ENCODE measurements at places on chromosomes 11 and 22.

DNA sequence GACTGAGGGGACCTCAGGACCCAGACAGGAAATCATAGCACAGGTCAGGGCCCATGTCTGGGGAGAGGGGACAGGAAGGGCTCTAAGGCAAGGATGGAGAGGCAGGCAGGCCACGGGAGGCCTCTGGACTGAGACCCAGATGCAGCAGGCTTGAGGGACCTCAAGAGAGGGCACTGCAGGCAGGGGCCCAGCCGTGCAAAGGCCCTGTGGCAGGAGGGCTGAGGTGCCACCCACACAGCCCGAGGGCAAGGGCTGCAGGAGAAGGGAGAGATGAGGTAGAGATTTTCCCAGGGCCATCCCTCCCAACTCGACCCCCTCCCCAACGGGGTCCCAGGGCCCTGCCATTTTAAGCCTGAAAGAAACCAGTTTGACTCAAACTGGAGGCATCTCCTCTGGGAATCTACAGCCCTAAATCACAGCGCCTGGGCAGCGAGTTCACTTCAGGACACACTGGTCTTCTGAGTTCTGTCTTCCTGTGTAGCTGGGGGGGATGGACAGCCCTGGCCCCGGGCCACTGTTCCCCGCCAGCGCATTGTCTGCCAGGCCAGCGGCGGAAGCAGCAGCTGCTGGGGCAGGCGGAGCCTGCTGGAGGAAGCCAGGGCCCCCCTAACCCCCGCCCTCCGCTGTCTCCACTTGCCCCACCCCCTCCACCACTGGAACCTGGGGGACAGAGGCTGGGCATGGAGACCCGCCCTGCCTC, 20.3 kb upstream of the WNT7B start:
- no peaks in the 10 kb centered on the region for H3K27me3 ChIP-seq
- H3K4me3 ChIP-seq = no peak overlapping the region
- no peak overlapping the region for H3K27ac ChIP-seq
- no peaks in the 10 kb centered on the region for H3K36me3 ChIP-seq

- H3K4me1 ChIP-seq = no peaks in the 10 kb centered on the region
- no peaks in the 10 kb centered on the region for H3K27me3 ChIP-seq
- no peak for DNase-seq
- no peak overlapping the region for H3K27ac ChIP-seq
- no peaks in the 10 kb centered on the region for H3K36me3 ChIP-seq
These were observed 17.9 kb upstream of the NUCB2 start for GRCh38 chr11:17258670-17259069.

- peaks cover 11% of the 10 kb centered on the region for H3K4me1 ChIP-seq
- H3K36me3 ChIP-seq = no peaks in the 10 kb centered on the region
- no peak overlapping the region for H3K4me3 ChIP-seq
These were observed 103.1 kb downstream of the MPPED2 start for GRCh38 chr11:30483056-30483455.

DNA sequence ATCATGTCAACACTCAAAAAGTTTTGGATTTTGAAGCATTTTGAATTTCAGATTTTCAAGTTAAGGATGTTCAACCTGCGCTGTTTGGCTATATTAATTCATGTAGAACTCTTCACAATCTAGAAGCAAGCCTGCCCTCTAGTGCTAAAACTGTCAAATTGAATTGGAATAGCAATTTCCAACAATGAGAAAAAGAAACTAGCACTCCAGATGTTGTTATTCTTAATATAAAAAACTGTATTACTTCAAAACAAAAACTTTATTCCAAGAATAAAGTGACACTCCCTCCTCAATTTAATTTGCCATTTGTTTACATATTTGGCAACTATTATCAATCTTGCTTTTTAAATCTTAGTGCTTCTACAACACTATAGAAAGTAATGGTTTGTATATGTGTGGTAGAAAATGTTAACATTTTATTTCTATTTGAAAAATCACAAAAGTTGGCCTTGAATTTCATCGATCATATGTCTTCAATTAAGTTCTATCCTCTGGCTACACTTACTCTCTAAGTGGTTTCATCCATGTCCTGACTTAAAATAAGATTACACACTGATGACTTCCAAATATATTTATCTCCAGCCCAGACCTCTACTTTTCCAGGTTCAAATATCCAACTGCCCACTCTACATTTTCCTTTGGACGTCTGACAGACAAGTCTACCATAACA, 36.6 kb downstream of the DCUN1D5 start:
- no peak overlapping the region for H3K4me3 ChIP-seq
- no peak for DNase-seq
- no peaks in the 10 kb centered on the region for H3K4me1 ChIP-seq
- no peaks in the 10 kb centered on the region for H3K27me3 ChIP-seq

DNA sequence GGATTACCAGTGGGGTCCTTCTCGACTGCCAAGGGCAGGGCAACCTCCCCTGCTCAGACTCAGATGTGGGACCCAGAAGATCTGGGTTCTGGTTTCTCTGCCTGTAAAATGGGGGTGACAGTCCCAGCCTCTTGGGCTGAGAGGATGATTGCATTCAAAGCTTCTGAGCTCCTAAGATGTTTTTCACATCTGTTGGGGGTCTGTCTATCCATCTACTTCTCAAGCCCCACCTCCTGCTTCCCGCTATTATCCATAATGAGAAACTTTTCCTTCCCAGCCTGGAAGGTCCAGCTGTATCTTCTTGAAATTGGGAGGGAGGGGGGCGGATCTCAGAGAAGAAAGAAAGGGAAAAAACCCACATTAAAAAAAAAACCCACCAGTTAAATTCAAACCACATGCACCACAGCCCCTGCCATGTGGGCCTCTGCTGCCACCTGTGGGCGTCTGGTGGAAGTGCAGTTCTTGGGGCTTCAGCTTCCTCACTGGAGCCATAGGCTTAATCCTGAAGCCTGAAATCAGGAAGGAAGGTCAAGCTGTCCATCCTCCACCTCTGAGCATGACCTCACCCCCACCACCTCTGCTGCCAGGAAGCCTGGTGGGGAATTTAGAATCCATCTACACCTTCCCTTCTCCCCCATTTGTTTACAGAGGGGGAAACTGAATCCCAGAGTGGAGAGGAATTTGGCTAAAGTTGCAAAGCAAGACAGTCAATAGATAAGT, 27.3 kb downstream of the ARHGEF17 start:
- no peak overlapping the region for H3K27ac ChIP-seq
- H3K36me3 ChIP-seq = no peaks in the 10 kb centered on the region
- peaks cover 7% of the 10 kb centered on the region for H3K4me1 ChIP-seq
- peaks cover 28% of the 10 kb centered on the region for H3K27me3 ChIP-seq
- H3K4me3 ChIP-seq = no peak overlapping the region

- no peak for DNase-seq
- no peaks in the 10 kb centered on the region for H3K27me3 ChIP-seq
- H3K4me1 ChIP-seq = no peaks in the 10 kb centered on the region
- H3K27ac ChIP-seq = no peak overlapping the region
- no peak overlapping the region for H3K4me3 ChIP-seq
These were observed 35.0 kb upstream of the EHF start for GRCh38 chr11:34585735-34586487.

- no peaks in the 10 kb centered on the region for H3K27me3 ChIP-seq
- H3K27ac ChIP-seq = no peak overlapping the region
- H3K36me3 ChIP-seq = no peaks in the 10 kb centered on the region
- no peak overlapping the region for H3K4me3 ChIP-seq
These were observed 424.4 kb upstream of the CCDC179 start for GRCh38 chr11:23284631-23285030.

- H3K27ac ChIP-seq = no peak overlapping the region
- peaks cover 10% of the 10 kb centered on the region for H3K4me1 ChIP-seq
- no peak for DNase-seq
- no peaks in the 10 kb centered on the region for H3K27me3 ChIP-seq
- no peak overlapping the region for H3K4me3 ChIP-seq
These were observed 142.8 kb downstream of the COMMD9 start for GRCh38 chr11:36146437-36146836.

DNA sequence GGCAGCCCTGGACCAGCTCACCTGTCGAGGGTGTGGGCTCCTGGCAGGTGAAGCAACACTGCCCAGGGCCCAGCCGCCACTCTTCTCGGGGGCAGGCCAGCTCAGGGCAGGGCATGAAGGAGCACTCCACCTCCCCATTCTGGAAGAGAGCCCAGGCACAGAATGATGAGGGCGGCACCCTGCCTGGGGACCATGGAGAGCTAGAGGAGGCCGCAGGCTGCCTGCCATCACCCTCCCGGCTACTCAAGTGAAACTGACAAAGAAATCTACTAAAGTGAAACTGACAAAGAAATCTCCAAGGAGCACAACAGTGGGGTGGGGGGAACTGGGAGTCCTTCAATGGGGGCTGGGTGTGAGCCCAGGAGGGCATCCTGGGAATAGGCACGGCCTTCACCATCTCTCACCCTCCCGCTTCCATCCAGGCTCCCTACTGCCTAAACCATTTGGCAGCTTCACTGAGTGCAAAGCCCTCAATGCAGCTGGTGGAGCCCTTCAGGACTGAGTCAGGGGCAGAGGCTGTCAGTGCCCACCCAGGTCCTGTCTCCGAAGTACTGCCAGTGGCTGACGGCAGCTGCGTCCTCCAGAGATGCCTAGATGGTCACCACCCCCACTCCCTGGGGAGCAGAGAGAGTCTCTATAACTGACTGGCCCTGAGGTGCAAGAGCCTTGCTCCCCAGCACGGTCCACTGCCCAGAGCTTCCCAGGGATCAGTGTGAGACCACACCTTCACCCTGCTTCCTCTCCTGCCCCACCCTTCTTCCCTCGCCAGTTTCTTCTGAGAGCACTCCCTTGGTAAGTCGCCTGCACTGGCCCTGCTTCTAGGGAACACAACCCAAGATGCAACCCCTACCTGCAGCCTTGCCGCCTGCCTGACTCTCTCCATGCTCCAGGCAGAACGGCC, 21.7 kb downstream of the VWCE start:
- H3K27ac ChIP-seq = no peak overlapping the region
- peaks cover 49% of the 10 kb centered on the region for H3K36me3 ChIP-seq
- no peaks in the 10 kb centered on the region for H3K27me3 ChIP-seq
- no peaks in the 10 kb centered on the region for H3K4me1 ChIP-seq

GRCh38 chr11:87300640-87301380, 263.1 kb downstream of the TMEM135 start:
- no peaks in the 10 kb centered on the region for H3K36me3 ChIP-seq
- no peak overlapping the region for H3K27ac ChIP-seq
- H3K4me3 ChIP-seq = no peak overlapping the region
- peaks cover 4% of the 10 kb centered on the region for H3K4me1 ChIP-seq
- no peak for DNase-seq
- H3K27me3 ChIP-seq = no peaks in the 10 kb centered on the region

DNA sequence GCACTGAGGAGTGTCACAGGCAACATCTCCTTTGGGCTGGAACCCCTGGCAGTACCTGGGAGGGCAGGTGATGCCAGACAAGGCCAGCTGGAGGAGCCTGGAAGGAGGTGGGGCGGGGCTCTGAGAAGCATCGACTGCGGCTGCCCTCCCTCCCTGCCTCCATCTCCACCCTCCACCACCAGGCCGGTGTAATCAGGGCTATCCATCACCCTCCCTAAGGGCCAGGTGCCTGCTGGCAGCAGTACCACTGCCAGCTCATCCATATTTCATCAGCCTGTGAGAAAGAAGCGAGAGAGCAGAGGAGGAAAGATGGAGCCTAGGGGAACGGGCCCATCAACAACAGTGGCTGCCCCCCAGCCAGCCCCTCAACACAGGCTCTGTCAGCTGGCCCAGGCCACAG, 51.4 kb upstream of the RASD2 start:
- no peak overlapping the region for H3K27ac ChIP-seq
- no peaks in the 10 kb centered on the region for H3K27me3 ChIP-seq
- no peak for DNase-seq
- no peaks in the 10 kb centered on the region for H3K36me3 ChIP-seq
- H3K4me1 ChIP-seq = no peaks in the 10 kb centered on the region
- H3K4me3 ChIP-seq = no peak overlapping the region

GRCh38 chr22:44848791-44849420, 96.5 kb downstream of the ARHGAP8 start:
- peaks cover 20% of the 10 kb centered on the region for H3K36me3 ChIP-seq
- DNase-seq = no peak
- no peak overlapping the region for H3K4me3 ChIP-seq
- H3K27ac ChIP-seq = no peak overlapping the region

DNA sequence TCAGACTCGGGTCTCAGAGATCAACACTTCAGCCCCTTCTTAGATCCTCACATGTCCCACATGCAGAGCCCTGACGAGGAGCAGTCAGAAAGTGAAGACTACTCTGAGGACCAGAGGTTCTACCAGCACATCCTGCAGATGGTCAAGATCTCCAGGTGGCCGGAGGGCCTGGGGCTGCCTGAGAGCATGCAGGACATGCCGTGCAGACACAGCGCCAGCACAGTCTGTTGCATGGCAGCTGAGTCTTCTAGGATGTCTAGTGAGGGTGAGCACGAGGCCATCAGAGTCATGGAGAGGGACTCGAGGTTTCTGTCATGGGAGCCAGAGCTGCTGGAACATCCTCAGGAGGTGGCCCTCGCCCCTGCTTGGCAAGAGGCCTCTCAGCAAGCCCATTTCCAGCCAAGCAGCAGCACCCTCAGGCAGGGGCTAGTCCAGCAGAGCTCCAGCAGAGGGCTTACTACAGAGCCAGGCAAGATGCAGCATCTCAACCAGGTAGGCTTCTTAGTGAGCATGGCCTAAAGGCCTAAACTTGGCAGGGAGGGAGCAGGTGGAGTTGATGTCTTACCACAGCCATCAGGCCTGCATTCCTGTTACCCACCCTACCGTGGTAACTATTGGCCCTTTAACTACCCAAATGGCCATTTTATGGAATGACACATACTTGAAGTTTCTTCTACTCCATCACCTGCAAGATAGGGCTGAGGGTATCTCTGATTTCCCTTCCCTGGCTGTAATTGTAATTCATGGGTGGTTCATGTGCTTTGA, 28.7 kb downstream of the CEP164 start:
- no peak overlapping the region for H3K27ac ChIP-seq
- H3K4me1 ChIP-seq = no peaks in the 10 kb centered on the region
- H3K36me3 ChIP-seq = no peaks in the 10 kb centered on the region
- H3K4me3 ChIP-seq = no peak overlapping the region
- DNase-seq = no peak

DNA sequence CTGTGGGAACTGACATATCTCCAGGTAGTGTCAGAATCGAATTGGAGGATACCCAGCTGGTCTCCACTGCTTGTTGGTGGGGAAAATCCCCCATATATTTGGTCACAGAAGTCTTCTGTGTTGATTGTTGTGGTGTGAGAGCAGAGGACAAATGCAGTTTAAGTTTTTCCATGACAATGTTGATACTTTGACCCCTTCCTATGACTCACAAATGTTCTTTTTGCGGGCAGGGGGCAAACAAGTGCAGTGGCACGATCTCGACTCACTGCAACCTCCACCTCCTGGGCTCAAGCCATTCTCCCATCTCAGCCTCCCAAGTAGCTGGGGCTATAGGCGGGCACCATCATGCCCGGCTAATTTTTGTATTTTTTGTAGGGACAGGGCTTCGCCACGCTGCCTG, 7.4 kb upstream of the PATL1 start:
- no peak for DNase-seq
- no peak overlapping the region for H3K27ac ChIP-seq
- H3K36me3 ChIP-seq = no peaks in the 10 kb centered on the region
- H3K4me3 ChIP-seq = no peak overlapping the region
- no peaks in the 10 kb centered on the region for H3K4me1 ChIP-seq

- no peaks in the 10 kb centered on the region for H3K27me3 ChIP-seq
- H3K27ac ChIP-seq = no peak overlapping the region
- DNase-seq = no peak
- H3K36me3 ChIP-seq = no peaks in the 10 kb centered on the region
These were observed 146.0 kb downstream of the GUCY1A2 start for GRCh38 chr11:106872246-106872645.
